ENCODE measurements at places on chromosomes 3 and 15.

- DNase-seq, result no peak
Observed at GRCh38 chr3:134638385-134639030, 12.3 kb downstream of the KY start.

GRCh38 chr3:195385526-195385925 lies 57.3 kb downstream of the ACAP2 start:
- DNase-seq, result no peak

DNA sequence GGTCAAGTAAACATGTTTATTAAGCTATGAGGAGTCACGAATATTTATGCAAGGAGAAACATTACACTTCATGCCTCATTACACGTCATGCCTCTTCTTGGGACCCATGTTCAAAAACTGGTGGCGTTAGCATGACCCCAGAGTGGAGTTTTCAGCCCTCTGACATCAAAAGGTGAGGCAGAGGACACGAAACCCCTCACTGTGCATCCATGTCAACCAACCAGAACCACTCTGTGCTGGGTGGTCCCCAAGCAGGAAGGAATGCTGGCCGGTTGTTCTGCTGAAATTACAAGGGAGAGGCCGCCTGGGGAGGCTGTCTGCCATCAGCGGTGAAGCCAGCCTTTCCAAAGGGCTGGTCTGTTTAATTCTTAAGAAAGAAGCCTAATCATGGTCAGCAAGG lies 83.4 kb downstream of the GABRB3 start:
- DNase-seq, result no peak

DNA sequence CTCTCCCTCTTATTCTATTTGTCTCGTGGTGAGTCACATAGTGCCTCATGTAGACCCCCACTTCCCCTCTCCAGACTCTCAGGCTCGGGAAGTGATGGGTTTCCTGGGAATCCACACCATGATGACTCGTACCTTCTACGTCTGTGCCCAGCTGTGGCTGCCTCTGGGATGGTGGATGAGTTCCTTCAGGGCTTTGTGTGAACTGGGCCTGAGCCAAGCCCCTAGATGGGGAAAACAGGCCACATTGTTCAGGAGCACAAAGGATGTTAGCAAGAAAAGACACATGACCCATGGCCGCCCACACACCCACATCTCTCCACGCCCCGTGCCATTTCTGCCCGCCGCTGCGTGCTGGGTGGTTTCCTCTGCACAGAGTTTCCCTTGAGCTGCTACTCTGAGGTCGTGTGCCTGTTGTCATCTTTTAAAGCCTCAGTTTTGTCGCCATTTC lies 10.5 kb downstream of the ISG20 start:
- peak; percentile 53 for DNase-seq

DNA sequence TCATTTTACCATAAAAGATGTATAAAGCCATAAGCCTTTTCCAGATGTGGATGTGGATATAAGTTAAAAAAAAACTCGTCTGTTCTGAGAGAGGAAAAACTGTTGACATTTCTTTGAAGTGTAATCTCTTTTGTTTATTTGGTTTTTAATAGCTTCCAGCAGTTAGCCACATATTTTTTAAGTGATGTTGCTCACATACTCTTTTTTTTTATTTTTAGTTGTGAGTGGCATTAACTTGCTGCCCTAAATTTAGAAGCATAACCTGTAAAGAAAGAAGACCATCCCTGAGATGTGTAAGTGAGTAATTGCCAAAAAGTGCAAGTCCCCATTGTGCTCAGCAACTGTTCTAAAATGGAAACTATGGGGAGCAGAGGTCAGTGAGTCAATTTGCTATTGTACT lies 415.9 kb upstream of the MDFIC2 start:
- DNase-seq, result no peak

DNA sequence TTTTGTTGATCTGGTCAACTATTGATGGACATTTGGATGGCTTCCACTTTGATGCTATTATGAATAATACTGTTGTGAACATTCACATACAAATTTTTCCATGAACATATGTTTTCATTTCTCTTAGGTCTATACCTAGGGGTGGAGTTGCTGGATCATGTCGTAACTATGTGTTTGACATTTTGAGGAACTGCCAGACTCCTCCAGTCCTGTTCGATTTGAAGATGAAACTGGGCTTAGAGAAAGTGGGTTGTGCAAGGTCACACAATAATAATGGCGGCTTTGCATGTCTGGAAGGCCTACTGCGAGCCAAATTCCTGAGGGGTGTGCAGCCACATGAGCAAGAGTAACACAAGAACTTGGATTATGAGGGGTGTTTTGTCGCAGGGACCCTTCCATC lies 2.6 kb downstream of the TSEN2 start:
- no peak for DNase-seq

- DNase-seq, result no peak
Observed at GRCh38 chr3:152811974-152812760, 22.8 kb upstream of the P2RY1 start.
